Tracheal epithelial cell (primary cell): ENCODE measurements at places on chromosomes 2 and 18. TPM values are rescaled to one million over a fixed set of nuclear protein-coding genes. Genes with fewer than 3 reads are reported as not detected.

The CPLX4 gene
- 0.24 TPM in 1 of 2 replicates, not detected in the other for total RNA-seq

The TUBA4B gene
- not detected in 2 replicates for total RNA-seq

The SH3RF3 gene
- under 0.01 and 0.24 TPM in 2 replicates for total RNA-seq

The ACVR2A gene
- 7.2 and 10.7 TPM in 2 replicates for total RNA-seq

The CRYGD gene
- not detected in 2 replicates for total RNA-seq

The CRYBA2 gene
- total RNA-seq = not detected in 2 replicates

The IL36RN gene
- total RNA-seq = 1.1 and 8.4 TPM in 2 replicates

The MCEE gene
- 3.6 and 6.6 TPM in 2 replicates for total RNA-seq

The ADD2 gene
- 0.24 TPM in 1 of 2 replicates, not detected in the other for total RNA-seq

The INPP5D gene
- total RNA-seq = 21.9 and 66.3 TPM in 2 replicates

The KLHL41 gene
- total RNA-seq = 0.24 TPM in 1 of 2 replicates, not detected in the other

The ZNF396 gene
- 0.72 and 1.5 TPM in 2 replicates for total RNA-seq

The RTP5 gene
- total RNA-seq = not detected in 2 replicates

The STAT4 gene
- 5.1 and 13.6 TPM in 2 replicates for total RNA-seq

The ALLC gene
- not detected in 2 replicates for total RNA-seq

The VWA3B gene
- total RNA-seq = under 0.01 TPM in 1 of 2 replicates, not detected in the other

The LYPD6 gene
- 0.43 and 1.7 TPM in 2 replicates for total RNA-seq

The AQP12A gene
- not detected in 2 replicates for total RNA-seq

The FNDC4 gene
- 9.0 and 16.9 TPM in 2 replicates for total RNA-seq

The LAMA3 gene
- total RNA-seq = 582 and 598 TPM in 2 replicates

The MEIS1 gene
- 8.9 and 26.4 TPM in 2 replicates for total RNA-seq

The PDE1A gene
- total RNA-seq = 0.64 and 0.72 TPM in 2 replicates

The GKN1 gene
- total RNA-seq = not detected in 2 replicates

The TUBB8B gene
- 0.24 TPM in 1 of 2 replicates, not detected in the other for total RNA-seq

The REG3G gene
- total RNA-seq = not detected in 2 replicates

The TTN gene
- total RNA-seq = under 0.01 TPM in 1 of 2 replicates, not detected in the other

The IL1RL2 gene
- total RNA-seq = 2.1 and 2.2 TPM in 2 replicates

The GPR17 gene
- total RNA-seq = not detected in 2 replicates

The SCN2A gene
- total RNA-seq = 0.21 and 0.24 TPM in 2 replicates

The MARCHF4 gene
- total RNA-seq = 0.48 TPM in 1 of 2 replicates, not detected in the other

The LYG2 gene
- total RNA-seq = not detected in 2 replicates

The LRRC30 gene
- not detected in 2 replicates for total RNA-seq

The CROCC2 gene
- total RNA-seq = not detected in 2 replicates

The CAVIN2 gene
- total RNA-seq = 1.7 and 6.8 TPM in 2 replicates

The KIAA2012 gene
- not detected in 2 replicates for total RNA-seq

The TMEM247 gene
- total RNA-seq = not detected in 2 replicates

The TRAPPC12 gene
- total RNA-seq = 59.5 and 60.5 TPM in 2 replicates

The MC4R gene
- not detected in 2 replicates for total RNA-seq

The CCDC141 gene
- total RNA-seq = under 0.01 TPM in 1 of 2 replicates, not detected in the other

The FOXD4L1 gene
- total RNA-seq = under 0.01 TPM in 2 replicates

The SH3BP4 gene
- 26.0 and 32.8 TPM in 2 replicates for total RNA-seq

The TRPM8 gene
- 0.96 TPM in 1 of 2 replicates, not detected in the other for total RNA-seq

The TCF23 gene
- not detected in 2 replicates for total RNA-seq

The SLC9A4 gene
- 2.7 TPM in 1 of 2 replicates, not detected in the other for total RNA-seq

The SERPINB13 gene
- total RNA-seq = 9.2 and 20.5 TPM in 2 replicates

The CNTNAP5 gene
- not detected in 2 replicates for total RNA-seq

The DNAH6 gene
- under 0.01 and 0.21 TPM in 2 replicates for total RNA-seq

The RNF125 gene
- 0.72 and 1.5 TPM in 2 replicates for total RNA-seq

The PSTPIP2 gene
- total RNA-seq = 8.9 and 14.5 TPM in 2 replicates

The PTPRM gene
- total RNA-seq = 43.1 and 55.2 TPM in 2 replicates
